Hypothalamus (tissue), 51 donors: ENCODE measurements at places on chromosomes 11 and 22.

DNA sequence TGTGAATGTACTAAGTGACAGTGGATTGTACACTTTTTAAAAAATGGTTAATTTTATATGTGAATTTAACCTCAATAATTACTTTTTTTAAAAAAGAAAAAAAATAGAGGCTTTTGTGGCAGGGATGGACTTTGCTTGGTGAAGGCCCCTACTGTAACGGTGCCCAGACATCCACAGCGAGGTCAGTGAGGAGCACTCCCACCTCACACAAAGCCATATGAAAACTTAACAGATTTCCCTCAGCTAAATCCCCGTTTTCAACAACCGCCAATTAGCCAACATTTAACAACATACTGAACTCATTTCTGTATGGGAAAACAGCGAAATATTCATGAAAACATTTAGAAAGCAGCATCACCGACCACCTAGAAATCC lies 642 bp upstream of the C11orf58 start:
- DNase-seq: no peak

- no peak for DNase-seq
These were observed 112.1 kb downstream of the TRIM29 start for GRCh38 chr11:120025606-120026335.

GRCh38 chr11:13376838-13377237 lies 86.2 kb downstream of the BTBD10 start:
- no peak for DNase-seq

DNA sequence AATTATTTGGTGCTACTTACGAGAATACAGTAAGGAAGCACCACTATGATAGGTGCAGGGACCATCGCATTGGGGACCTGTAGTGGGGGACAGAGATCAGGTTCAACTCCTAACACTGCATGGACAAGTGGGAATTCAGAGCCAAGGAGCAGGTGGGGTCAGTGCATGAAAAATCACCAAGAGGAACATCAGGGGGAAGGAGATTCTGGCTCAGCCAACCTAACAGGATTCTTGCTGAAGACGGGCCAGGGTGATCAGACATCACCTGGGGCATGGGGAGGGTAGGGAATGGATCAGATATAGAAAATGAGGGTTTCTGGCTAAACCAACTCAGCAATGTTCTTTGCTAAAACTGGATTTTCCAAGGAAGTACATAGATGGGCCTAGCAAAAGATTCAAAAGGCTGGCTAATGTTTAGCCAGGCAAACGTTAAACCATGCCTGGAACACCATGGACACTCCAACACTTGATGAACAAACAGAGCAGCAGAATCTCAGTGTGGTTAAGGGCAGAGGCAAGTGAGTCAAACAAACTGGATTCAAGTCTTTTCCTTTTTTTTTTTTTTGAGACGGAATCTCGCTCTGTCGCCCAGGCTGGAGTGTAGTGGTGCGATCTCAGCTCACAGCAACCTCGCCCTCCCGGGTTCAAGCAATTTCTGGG lies 70.0 kb downstream of the MICAL3 start:
- no peak for DNase-seq

GRCh38 chr11:64102005-64102738 lies 63.7 kb downstream of the MACROD1 start:
- DNase-seq: no peak

DNA sequence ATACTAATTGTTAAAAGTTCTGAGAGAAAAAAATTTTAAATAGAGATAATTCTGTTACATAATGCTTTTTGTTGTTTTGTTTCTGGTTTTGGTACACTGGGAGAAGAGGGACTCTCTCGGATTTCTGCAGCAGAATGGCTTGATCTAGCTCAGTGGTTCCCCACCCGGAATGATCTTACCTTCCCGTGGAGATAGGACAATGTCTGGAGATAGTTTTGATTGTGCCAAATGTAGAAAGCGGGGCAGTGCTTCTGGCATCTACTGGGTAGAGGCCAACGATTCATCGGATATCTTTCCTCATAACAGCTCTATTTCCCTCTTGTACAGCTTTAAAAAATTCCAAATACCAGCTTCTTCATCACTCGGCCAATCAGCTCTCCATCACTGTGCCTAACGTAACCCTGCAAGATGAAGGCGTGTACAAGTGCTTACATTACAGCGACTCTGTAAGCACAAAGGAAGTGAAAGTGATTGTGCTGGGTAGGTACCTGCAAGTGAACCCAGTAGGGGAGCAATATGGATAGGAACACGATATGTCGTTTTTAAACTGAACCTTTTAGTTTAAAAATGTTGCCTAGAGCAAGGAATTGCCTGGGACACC lies 13.2 kb downstream of the CRTAM start:
- no peak for DNase-seq

- DNase-seq: no peak
These were observed 249.0 kb downstream of the CADM1 start for GRCh38 chr11:115255006-115255762.

- no peak for DNase-seq
These were observed 509.3 kb upstream of the TENM4 start for GRCh38 chr11:79950172-79950571.

GRCh38 chr22:44455151-44455962 lies 42.7 kb downstream of the RTL6 start:
- no peak for DNase-seq

DNA sequence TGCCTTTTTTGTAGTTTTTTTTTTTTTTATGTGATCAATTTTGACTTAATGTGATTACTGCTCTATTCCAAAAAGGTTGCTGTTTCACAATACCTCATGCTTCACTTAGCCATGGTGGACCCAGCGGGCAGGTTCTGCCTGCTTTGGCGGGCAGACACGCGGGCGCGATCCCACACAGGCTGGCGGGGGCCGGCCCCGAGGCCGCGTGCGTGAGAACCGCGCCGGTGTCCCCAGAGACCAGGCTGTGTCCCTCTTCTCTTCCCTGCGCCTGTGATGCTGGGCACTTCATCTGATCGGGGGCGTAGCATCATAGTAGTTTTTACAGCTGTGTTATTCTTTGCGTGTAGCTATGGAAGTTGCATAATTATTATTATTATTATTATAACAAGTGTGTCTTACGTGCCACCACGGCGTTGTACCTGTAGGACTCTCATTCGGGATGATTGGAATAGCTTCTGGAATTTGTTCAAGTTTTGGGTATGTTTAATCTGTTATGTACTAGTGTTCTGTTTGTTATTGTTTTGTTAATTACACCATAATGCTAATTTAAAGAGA lies 12.5 kb downstream of the CCND1 start:
- no peak for DNase-seq

DNA sequence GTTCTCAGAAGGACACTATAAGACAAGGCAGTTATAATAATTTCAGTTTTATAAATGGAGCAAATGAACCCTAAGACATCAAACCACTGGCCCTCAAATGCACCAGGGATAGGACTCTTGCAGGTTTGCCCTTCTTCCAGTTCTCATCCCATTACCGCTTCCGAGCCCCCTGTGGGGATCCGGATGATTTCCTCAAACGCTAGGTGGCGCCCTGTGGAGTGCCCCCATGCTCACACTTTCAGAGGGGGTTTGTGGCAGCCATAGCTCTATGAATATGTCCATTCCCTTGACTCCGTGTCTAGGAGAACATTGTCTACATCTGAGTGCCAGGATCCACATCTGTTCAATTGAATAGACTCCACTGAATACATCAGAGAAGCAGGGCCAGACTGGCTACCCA lies 816.3 kb downstream of the NTM start:
- DNase-seq: no peak

- DNase-seq: no peak
These were observed 118.2 kb upstream of the SLC5A12 start for GRCh38 chr11:26839911-26840698.

DNA sequence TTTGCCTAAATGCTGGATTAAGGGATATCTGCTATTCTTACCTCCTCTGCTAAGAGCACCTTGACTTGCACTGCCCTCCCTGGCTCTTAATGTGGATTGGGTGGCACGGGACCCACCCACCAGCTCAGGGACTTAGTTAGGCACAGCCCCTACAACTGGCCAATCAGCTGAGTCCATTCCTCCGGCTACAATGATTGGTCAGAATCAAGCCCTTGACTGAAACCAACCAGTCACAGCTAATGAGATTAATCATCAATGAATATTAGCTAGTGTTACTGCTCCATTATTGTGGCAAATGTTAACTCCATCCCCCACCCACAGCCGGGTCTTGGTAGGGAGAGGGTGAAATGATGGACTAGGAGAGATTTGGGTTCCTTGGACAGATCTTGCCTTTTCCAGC lies 328.0 kb downstream of the MN1 start:
- no peak for DNase-seq

DNA sequence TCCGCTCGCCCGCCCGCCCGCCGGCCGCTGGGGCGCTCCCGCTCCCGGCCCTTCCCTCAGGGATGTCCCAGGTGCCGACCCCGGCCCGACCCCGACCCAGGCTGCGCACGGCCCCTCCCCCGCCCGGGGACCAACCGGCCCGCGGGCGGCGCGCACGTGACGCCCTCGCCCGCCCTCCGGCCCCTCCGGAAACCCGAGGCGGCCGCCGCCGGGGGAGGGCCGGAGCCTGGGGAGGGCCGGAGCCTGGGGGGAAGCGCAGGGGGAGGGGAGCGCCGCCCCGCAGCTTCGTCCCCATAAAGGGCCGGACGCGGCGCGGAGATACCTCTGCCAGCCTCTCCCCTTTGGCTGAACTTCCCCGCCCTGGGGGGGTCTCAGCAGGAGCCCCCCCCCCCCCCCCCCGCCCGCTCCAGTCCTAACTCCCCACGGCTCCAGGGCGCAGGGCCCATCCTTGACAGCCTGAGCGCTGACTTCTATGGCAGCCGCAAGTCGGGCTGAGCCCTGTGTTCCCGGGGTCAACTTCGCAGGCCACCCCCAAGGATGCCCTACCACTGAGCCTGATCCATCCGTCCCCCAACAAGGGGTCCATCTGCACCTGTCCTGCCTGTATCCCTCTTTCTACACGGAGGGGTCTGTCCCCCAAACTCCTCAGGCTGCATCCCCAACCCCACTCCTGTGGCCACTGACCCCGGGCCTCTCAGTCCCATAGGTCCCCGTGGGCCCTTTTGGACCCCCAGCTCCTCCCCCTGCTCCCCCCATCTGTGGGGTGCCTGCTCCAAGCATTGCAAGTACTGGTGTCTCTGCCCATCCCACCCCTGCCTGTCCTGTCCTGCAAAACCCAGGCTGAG lies at the start of gene MAPK12:
MAPK12 (minus strand) TSS at position 69 of the 845 bp plus-strand sequence. CDS start 174 bp downstream, outside the sequence.
- DNase-seq: no peak

- no peak for DNase-seq
These were observed 37.3 kb upstream of the COMT start for GRCh38 chr22:19904174-19904856.

DNA sequence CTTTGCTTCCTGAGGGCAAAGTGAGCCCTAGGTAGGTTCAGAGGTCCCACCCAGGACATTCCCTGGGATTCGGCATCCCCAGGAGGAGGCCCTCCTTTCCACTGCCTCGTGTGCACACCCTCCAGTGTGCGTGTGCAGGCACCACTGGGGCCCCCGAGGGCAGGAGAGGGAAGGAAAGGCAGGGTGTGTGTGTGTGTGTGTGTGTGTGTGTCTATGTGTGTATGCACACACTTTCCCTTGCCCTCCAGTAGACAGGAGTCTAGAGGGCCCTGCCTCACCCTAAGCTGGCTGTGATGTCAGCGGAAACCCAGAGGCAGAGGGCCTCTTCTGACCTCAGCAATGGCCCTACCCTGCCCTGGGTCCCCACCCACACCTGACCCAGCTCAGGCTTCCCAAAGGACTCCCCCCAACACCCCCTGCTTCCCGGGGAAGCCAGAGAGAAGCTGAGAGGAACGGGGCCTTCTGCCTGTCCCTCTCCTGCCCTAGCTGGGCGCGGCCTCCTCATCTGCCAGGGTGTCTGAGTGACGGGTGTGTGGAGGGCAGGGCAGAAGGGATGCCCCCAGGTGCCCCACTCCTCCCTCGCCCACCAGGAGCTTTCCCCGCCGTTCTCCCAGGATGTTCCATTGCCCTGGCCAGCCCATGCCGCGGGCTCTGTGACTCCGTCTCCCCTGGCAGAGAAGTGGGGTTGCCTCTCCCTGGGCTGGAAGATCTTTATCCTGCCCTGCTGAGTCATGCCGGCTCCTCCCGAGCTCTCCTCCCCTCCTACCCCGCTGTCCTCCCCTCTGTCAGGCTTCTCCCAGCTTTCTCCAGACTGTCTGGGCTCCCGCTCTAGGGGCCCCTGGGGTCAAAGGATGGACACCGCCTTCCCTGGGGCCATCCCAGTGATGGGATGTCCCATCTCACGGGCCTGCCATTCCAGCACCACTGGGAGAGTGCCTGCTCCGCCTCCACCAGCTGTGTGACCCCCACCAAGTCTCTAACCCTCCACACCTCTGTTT lies 6.0 kb upstream of the CLCF1 start:
- no peak for DNase-seq

DNA sequence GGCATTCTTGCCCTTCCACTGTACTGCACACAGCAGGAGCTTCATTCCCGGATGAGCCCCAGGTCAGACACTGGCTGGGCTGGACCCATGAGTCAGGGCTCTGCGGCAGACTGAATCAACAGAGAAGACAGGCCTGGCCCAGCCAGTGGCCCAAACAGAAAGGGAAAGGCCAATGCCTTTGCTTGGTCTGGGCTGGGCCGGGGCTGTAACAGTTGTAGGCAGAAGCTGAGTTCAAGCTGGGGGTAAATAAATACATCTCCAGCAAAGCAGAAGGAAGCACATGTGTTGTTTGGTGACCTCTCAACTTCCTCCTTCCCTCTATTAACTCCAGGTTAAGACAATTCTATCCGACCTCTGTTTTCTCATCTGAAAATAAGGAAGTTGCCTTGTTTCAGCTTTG lies 1.8 kb upstream of the SMIM35 start:
- DNase-seq: no peak

DNA sequence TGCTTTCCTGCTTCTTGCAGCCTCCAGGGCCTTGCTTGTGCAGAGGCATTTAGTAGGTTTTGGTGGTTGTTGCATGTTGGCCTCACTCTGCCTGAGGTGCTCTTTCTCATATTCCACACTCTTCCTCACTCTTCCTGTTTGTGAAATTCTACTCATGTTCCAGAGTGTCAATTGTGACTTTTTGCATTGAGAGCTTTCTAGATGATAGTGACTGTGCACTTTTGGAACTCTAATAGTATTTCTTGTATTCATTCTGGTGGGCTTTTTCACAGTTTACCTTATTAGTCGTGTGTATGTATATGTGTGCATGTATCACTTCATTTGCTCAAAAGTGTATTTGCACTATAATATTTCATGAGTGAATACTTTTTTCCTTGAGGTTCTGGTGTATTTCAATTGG lies 11.3 kb downstream of the HSD17B12 start:
- DNase-seq: no peak

- no peak for DNase-seq
These were observed 7.4 kb downstream of the FADS3 start for GRCh38 chr11:61883947-61884346.

GRCh38 chr11:35288817-35289541 lies 130.4 kb downstream of the SLC1A2 start:
- no peak for DNase-seq

DNA sequence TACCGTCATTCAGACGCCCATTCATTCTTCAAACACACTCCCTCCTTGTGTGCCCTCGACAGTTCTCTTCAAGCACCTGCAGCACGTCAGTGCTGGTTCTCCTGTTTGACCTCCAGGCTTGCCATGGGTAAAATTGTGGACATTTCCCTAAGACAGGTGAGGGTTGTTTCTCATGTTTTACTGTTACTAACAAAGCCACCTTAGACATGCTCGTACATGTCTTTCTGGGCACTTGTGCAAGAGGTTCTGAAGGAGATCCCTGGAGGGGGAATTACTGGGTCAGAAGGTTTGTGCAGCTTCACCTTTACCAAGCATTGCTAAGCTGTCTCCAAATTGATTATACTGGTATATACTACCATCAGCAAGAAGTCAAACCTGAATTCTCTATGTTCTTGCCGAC lies 189.7 kb upstream of the TMEM45B start:
- DNase-seq: no peak

- no peak for DNase-seq
These were observed 746.1 kb downstream of the CNTN5 start for GRCh38 chr11:99766811-99767210.

- DNase-seq: no peak
These were observed 21.1 kb downstream of the MS4A6E start for GRCh38 chr11:60348116-60348515.
